SW480 (cell line): ENCODE measurements at places on chromosomes 5 and 9.

DNA sequence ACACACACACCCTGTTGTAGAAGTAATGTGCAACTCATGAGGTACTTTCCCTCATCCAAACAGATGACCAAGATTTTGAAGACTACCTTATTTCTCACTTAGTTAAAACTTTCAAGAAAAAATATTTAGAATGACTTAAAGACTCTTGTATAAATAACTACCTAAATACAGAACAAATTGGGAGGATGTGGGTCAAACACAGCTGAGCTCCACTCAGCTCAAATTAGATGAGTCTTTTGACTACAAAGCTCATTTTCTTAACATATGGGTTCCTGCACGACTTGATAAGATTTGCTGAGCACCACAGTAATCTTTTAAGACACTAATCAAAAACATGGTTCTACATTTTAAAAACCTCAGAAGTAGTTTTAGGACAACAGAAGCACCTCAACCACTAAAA lies 8.9 kb downstream of the MTX3 start:
- DNase-seq: no peak

DNA sequence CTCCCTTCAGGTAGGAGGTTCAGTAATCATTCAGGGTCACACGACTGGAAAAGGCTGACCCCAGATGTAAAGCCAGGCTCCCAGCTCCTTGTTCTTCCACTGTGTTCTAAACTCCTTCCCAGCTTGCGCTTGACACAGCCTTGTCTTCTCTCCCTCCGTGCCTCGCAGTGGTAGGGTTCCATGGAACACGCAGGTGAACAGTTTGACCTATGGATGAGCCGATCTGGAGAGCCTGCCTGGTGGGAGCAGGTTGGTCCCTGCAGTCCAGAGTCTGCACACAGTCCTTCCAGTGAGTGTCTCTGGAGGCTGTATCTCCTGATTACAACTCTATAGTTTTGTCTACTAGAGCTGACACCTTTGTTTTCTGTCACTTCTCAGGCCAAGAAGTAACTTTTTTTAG lies 85.9 kb downstream of the IQGAP2 start:
- no peak for DNase-seq

- no peak for DNase-seq
Observed at GRCh38 chr5:176614805-176615478, 5.0 kb upstream of the GPRIN1 start.

- DNase-seq: no peak
Observed at GRCh38 chr5:132673939-132674630, at the start of gene IL4. Gene IL4, plus strand, starts transcription at chr5:132673989. Its CDS starts 62 bp downstream, at chr5:132674051.

DNA sequence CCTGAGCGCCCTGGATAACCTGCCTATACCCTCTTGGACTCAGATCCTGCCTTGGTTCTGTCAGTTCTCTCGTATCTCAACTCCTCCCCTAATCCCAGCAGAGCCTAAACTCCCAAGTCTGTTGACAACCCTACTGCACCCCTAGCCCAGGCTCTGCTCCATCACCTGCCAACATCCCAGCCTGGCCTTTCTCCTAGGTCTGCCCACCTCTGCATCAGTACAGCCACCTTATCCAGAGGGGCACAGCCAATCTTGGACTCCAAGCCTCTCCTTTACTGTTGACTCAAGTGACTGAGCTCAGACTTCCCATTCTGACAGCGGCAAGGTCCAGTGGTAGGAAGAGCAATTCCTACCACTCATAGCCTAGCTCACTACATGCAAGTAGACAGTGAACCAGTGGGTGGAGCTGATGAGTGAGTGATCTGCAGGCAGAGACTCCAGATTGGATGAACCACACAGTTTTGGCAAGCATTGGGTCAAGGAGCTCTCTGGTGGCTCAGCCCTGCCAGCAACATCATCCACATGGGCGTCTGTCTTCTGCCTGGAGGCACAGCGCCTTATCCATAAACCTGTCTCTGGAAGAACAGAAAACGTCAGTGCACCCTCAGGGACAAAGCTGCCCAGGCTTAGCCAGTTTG lies 26.5 kb downstream of the TRMO start:
- DNase-seq: peak; percentile 35

DNA sequence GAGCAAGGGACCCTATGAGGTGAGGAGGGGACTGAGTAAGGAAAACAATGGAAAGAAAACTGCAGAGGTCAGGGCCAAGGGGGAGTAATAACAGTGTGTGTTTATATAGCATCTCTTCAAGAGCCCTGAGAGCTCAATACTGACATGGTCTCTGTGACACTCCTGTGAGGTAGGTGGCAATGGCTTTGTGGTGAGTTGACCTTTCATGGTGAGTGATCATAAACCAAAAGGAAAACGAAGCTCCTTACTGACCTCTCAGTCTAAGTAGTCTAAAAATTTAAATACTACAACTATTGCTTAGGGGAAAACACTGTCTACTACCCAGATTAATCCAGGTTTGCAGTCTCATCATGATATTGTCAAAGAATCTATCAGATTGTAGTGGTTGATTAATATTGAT lies 130.9 kb downstream of the SNCAIP start:
- DNase-seq: no peak

GRCh38 chr5:104706600-104706999 lies 1144.0 kb upstream of the NUDT12 start:
- no peak for DNase-seq
